ENCODE measurements at places on chromosomes 13 and 19. TPM values are rescaled to one million over a fixed set of nuclear protein-coding genes. Genes with fewer than 3 reads are reported as not detected.

GRCh38 chr13:20799726-20800416 is 26.1 kb upstream of the EEF1AKMT1 start:
- H3K27me3 ChIP-seq: no peaks in the 10 kb centered on the region
- no peak overlapping the region for H3K27ac ChIP-seq

C13orf46 gene
- 0.56 TPM for total RNA-seq

- no peak overlapping the region for H3K4me3 ChIP-seq
- no peaks in the 10 kb centered on the region for H3K36me3 ChIP-seq
- no peak overlapping the region for H3K27ac ChIP-seq
Measured at GRCh38 chr13:81498969-81499368, 1158.0 kb upstream of the SPRY2 start.

RASIP1 gene
- 17.0 TPM for total RNA-seq

GRCh38 chr19:52200044-52200443 is 10.2 kb downstream of the PPP2R1A start:
- H3K27me3 ChIP-seq: no peaks in the 10 kb centered on the region
- peaks cover 17% of the 10 kb centered on the region for H3K36me3 ChIP-seq
- H3K4me3 ChIP-seq: no peak overlapping the region
- H3K4me1 ChIP-seq: peaks cover 59% of the 10 kb centered on the region

- H3K27ac ChIP-seq: no peak overlapping the region
- no peaks in the 10 kb centered on the region for H3K4me1 ChIP-seq
Measured at GRCh38 chr19:46753420-46754155, 7.3 kb upstream of the STRN4 start.

- no peak overlapping the region for H3K4me3 ChIP-seq
- H3K27me3 ChIP-seq: no peaks in the 10 kb centered on the region
- peaks cover 32% of the 10 kb centered on the region for H3K4me1 ChIP-seq
- no peak for DNase-seq
Measured at GRCh38 chr13:40994581-40995230, 24.4 kb downstream of the ELF1 start.

DNA sequence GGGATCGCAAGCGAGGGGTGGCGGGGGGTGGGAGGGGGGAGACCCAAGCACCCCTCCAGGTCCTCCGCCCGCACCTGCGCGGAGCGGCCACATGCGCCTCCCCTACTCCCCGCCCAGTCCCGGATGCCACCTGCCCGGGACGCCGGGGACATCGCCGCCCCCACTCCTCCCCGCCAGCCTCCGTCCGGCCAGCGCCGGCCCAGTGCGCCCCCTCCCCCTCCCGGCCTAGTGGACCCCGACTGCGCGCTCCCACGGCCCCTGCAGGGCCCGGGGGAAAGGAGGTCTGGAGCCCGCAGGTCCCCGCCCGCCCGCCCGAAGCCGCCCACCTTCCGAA is 263 bp downstream of the RHPN2 start:
- no peaks in the 10 kb centered on the region for H3K36me3 ChIP-seq
- peak overlapping the region; percentile 64 for H3K4me3 ChIP-seq
- peak; percentile 27 for DNase-seq
- H3K27ac ChIP-seq: no peak overlapping the region

DNA sequence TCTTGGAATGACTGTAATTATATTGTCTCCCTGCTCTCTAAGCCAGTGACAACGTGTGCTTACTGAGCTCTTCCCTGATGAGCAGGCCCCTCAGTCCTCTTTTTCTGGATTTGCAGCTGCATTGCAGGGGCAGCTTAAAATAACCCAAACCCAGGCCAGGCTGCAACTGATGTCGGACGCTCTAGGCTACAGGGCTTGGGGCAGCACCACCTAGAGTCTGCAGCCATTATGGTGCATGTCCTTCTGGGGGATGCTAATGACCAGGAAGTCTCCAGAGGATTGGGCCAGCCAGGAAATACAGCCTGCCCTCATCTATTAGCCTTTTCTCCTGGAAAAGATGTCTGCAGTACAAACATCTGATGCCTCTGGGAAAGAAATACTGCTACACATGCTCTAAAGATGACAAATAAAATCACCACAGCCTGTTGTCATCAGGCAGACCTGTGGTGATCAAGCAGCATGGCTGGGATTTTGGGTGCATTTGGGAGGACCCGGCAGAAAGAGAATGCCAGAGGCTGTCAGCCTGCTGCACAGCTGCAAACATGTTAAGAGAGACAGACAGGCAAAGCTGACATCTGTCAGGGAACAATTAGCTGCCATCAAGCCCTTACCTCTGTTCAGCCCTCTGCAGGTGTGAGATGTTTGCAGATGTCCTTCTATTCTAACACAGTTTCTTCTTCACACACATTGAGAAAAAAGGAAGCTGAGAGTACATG is 51.8 kb downstream of the CCDC70 start:
- DNase-seq: no peak
- no peak overlapping the region for H3K4me3 ChIP-seq
- H3K27me3 ChIP-seq: no peaks in the 10 kb centered on the region
- no peak overlapping the region for H3K27ac ChIP-seq

- H3K27ac ChIP-seq: no peak overlapping the region
- DNase-seq: no peak
- no peak overlapping the region for H3K4me3 ChIP-seq
- peaks cover 20% of the 10 kb centered on the region for H3K27me3 ChIP-seq
- no peaks in the 10 kb centered on the region for H3K4me1 ChIP-seq
- no peaks in the 10 kb centered on the region for H3K36me3 ChIP-seq
Measured at GRCh38 chr13:52862358-52863206, 14.1 kb upstream of the PCDH8 start.

- H3K4me1 ChIP-seq: peaks cover 3% of the 10 kb centered on the region
- DNase-seq: no peak
Measured at GRCh38 chr19:44814517-44814916, 5.6 kb downstream of the BCAM start.

DNA sequence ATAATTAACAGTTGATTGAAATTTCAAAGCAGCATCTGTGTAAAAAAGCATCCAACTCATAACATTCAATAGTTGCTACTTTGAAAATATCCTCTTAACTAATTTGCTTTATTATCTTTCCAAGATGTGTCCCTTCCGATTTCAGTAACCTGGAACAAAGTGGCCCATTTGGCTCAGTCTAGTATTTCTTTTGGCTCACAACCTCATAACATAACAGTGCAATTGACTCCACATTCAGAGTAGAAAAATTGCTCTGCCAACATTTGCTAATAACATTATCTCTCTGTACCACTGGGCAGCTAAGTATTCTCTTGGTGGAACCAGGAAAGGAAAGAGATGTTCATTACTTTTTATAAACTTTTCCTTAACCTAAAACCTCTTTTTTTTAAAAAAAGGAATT is 571.1 kb upstream of the ARGLU1 start:
- no peak overlapping the region for H3K27ac ChIP-seq
- no peaks in the 10 kb centered on the region for H3K27me3 ChIP-seq
- H3K4me3 ChIP-seq: no peak overlapping the region

- no peaks in the 10 kb centered on the region for H3K36me3 ChIP-seq
- H3K4me1 ChIP-seq: no peaks in the 10 kb centered on the region
- no peak overlapping the region for H3K4me3 ChIP-seq
- no peak overlapping the region for H3K27ac ChIP-seq
Measured at GRCh38 chr19:35100588-35101533, 14.8 kb upstream of the FXYD3 start.

GRCh38 chr13:44307255-44307654 is 66.4 kb upstream of the SERP2 start:
- no peak overlapping the region for H3K4me3 ChIP-seq
- no peaks in the 10 kb centered on the region for H3K27me3 ChIP-seq
- H3K27ac ChIP-seq: peak overlapping the region; percentile 80
- DNase-seq: no peak

DNA sequence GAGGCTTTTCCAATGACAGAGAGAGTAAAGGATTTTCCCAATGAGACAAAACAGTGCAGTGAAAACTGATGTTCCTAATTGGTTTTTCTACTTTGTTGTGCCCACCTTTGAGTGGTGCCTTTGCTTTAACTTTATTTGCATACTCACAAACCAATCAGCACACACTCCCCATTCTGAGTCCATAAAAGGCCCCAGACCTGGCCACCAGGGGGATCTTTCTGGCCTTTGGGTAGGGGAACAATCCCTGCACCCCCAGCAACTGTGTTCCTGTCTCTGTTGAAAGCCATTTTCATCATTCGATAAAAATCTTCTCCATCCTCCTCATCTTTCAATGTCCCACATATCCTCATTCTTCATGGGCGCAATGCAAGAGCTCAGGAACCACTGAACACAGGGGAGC is 252.8 kb downstream of the B3GLCT start:
- no peak overlapping the region for H3K4me3 ChIP-seq
- H3K27ac ChIP-seq: no peak overlapping the region
- DNase-seq: no peak

- no peak for DNase-seq
- no peaks in the 10 kb centered on the region for H3K36me3 ChIP-seq
- no peaks in the 10 kb centered on the region for H3K27me3 ChIP-seq
- no peak overlapping the region for H3K4me3 ChIP-seq
- H3K4me1 ChIP-seq: no peaks in the 10 kb centered on the region
Measured at GRCh38 chr13:88376760-88377388, 705.7 kb downstream of the SLITRK5 start.

GRCh38 chr19:30669329-30670010 is 297.3 kb downstream of the ZNF536 start:
- peaks cover 9% of the 10 kb centered on the region for H3K4me1 ChIP-seq
- peaks cover 27% of the 10 kb centered on the region for H3K27me3 ChIP-seq
- no peak overlapping the region for H3K4me3 ChIP-seq
- no peaks in the 10 kb centered on the region for H3K36me3 ChIP-seq

ZNF112 gene
- 2.6 TPM for total RNA-seq

- H3K27me3 ChIP-seq: no peaks in the 10 kb centered on the region
- H3K4me1 ChIP-seq: no peaks in the 10 kb centered on the region
- H3K4me3 ChIP-seq: peak overlapping the region; percentile 93
- H3K27ac ChIP-seq: peak overlapping the region; percentile 98
- H3K36me3 ChIP-seq: no peaks in the 10 kb centered on the region
Measured at GRCh38 chr13:48975101-48975855, 434 bp upstream of the FNDC3A start.

DNA sequence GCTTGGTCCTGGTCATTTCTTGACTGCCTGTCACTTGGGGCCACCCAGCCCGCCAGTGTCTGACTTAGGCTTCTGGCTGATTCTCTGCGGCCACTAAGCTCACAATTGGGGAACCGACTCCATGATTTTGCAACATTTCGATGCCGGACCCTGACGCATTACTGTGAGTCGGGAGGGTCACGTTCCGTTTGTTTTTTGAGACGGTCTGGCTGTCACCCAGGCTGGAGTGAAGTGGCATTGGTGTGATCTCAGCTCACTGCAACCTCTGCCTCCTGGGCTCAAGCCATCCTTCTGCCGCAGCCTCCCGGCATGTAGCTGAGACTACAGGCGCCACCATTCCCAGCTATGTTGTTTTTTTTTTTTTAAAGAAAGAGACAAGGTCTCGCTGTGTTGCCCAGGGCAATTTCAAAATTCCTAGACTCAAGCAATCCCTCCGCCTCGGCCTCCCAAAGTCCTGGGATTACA is 3.2 kb upstream of the ADAT3 start:
- H3K4me3 ChIP-seq: no peak overlapping the region
- DNase-seq: no peak
- H3K4me1 ChIP-seq: peaks cover 12% of the 10 kb centered on the region
- H3K27me3 ChIP-seq: no peaks in the 10 kb centered on the region
- H3K27ac ChIP-seq: no peak overlapping the region

GRCh38 chr19:1773184-1773583 is 19.9 kb downstream of the ONECUT3 start:
- H3K27ac ChIP-seq: no peak overlapping the region
- H3K27me3 ChIP-seq: peaks cover 97% of the 10 kb centered on the region
- no peaks in the 10 kb centered on the region for H3K36me3 ChIP-seq
- DNase-seq: no peak
- H3K4me3 ChIP-seq: no peak overlapping the region

- H3K4me1 ChIP-seq: peaks cover 21% of the 10 kb centered on the region
- no peak overlapping the region for H3K4me3 ChIP-seq
- peaks cover 66% of the 10 kb centered on the region for H3K36me3 ChIP-seq
Measured at GRCh38 chr19:45311621-45312020, 11.1 kb downstream of the CKM start.

DNA sequence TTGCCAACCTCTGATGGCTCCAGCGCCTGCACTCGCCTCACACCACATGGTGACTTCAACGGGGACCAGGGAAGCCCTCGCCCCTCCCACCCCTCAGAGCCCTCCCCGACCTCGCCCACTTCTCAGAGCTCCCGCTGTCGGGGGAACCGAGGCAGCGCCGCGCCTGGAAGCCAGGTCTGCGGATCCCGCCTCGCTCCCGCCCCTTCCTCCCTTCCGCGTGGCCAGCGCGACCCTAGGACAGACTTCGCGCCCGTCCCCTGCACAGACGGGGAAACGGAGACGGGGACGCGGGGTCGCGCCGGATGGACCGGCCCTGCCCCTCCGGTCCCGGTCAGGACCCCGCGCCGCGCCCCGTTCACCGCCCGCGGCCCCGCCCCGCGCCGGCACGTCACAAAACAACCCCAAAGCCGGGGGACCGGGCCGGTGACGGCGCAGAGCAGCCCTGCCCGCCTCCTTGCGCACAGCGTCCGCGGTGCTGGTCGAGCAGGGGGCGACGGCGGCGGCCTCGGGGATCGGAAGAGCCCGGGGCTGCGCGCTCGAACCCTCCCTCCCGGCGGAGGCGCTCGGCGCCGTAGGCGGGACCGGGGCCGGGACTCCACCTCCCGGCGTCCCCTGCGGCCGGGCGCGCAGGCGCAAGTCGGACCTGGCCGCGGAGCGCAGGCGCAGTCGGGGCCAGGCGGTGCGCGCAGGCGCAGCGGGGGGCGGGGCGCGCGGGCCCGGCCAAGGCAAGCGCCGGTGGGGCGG is 379 bp upstream of the CDC34 start:
- H3K4me3 ChIP-seq: peak overlapping the region; percentile 96
- peak overlapping the region; percentile 100 for H3K27ac ChIP-seq
- H3K4me1 ChIP-seq: peaks cover 20% of the 10 kb centered on the region
- no peaks in the 10 kb centered on the region for H3K27me3 ChIP-seq
- peak; percentile 89 for DNase-seq

HSH2D gene
- 1.1 TPM for total RNA-seq

CIRBP gene
- 356 TPM for total RNA-seq

ZNF564 gene
- total RNA-seq: 9.6 TPM

GRCh38 chr19:38022791-38023670 is 116.0 kb downstream of the SIPA1L3 start:
- no peaks in the 10 kb centered on the region for H3K36me3 ChIP-seq
- H3K4me3 ChIP-seq: no peak overlapping the region
- H3K27me3 ChIP-seq: no peaks in the 10 kb centered on the region

GRCh38 chr19:45681391-45682015 is 10.2 kb downstream of the SNRPD2 start:
- H3K27me3 ChIP-seq: peaks cover 26% of the 10 kb centered on the region
- H3K27ac ChIP-seq: peak overlapping the region; percentile 59
- peaks cover 27% of the 10 kb centered on the region for H3K4me1 ChIP-seq
- peak overlapping the region; percentile 49 for H3K4me3 ChIP-seq
- H3K36me3 ChIP-seq: no peaks in the 10 kb centered on the region

DNA sequence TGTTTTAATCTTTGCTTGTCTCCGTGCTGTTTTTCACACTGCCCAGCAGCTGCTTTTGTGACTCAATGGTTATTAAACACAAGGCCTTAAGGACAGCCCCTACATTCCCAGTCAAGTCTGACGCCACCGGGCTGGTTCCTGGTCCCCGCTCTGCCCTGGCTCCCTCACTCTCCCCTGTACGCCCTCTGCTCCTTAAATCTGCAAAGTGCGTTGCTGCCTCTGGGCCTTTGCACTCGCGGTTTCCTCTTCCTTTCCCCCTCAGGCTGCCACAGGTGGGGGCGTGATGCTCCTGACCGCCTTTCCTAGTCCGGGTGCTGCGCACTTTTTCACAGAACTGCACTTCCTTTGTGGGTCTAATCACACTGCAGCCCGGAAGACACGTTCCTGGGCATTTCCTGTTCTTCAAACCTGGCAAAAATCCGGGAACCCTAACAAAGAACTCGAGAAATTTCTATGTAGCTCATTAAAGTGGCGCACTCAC is 25.6 kb downstream of the NOSIP start:
- H3K27ac ChIP-seq: peak overlapping the region; percentile 52
- no peak overlapping the region for H3K4me3 ChIP-seq
- peaks cover 11% of the 10 kb centered on the region for H3K36me3 ChIP-seq
- H3K4me1 ChIP-seq: peaks cover 11% of the 10 kb centered on the region
- no peaks in the 10 kb centered on the region for H3K27me3 ChIP-seq
- DNase-seq: peak; percentile 38

All from heart right ventricle (tissue), 16 donors.